ENCODE measurements at places on chromosomes 1 and 21. TPM values are rescaled to one million over a fixed set of nuclear protein-coding genes. Genes with fewer than 3 reads are reported as not detected.

- no peak overlapping the region for H3K4me3 ChIP-seq
- H3K27me3 ChIP-seq: no peaks in the 10 kb centered on the region
- no peaks in the 10 kb centered on the region for H3K4me1 ChIP-seq
- H3K36me3 ChIP-seq: peaks cover 8% of the 10 kb centered on the region
- no peak overlapping the region for H3K27ac ChIP-seq
These were observed 112.3 kb upstream of the HP1BP3 start for GRCh38 chr1:20899154-20899972.

The SLAMF9 gene
- not detected for total RNA-seq

- no peak overlapping the region for H3K4me3 ChIP-seq
- H3K27ac ChIP-seq: no peak overlapping the region
- no peaks in the 10 kb centered on the region for H3K36me3 ChIP-seq
- no peaks in the 10 kb centered on the region for H3K4me1 ChIP-seq
- no peaks in the 10 kb centered on the region for H3K27me3 ChIP-seq
These were observed 20.6 kb downstream of the VWA5B1 start for GRCh38 chr1:20311289-20311688.

DNA sequence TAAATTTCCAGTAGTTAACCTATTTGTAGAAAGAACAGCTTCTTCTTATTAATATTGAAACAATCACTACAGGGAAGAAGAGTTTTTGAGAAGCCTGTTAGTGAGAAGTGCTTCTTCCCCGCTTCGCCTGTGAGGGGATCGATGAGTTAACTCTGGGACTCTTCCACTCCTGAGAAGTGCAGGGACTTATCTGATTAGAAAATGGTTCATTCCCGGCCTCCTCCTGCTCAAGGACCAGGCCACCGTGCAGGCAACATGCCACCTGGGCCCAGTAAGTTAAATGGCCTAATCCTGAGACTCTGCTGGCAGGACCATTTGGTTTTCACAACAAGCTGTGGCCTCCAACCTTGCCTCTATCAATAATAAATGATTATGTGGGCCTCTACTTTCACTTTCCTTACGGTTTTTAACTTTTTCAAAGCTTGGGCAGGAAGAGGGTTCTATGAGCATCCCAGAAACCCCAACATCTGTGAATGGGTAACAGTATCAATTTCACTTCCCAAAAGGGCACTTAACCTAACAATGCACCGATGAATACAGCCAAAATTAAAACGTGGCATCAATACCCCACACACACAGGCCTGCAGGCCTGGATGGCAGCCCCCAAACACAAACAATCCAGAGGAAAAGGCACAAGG lies 33.1 kb downstream of the SIPA1L2 start:
- peaks cover 50% of the 10 kb centered on the region for H3K4me1 ChIP-seq
- no peaks in the 10 kb centered on the region for H3K27me3 ChIP-seq
- DNase-seq: no peak
- no peak overlapping the region for H3K4me3 ChIP-seq
- no peak overlapping the region for H3K27ac ChIP-seq

DNA sequence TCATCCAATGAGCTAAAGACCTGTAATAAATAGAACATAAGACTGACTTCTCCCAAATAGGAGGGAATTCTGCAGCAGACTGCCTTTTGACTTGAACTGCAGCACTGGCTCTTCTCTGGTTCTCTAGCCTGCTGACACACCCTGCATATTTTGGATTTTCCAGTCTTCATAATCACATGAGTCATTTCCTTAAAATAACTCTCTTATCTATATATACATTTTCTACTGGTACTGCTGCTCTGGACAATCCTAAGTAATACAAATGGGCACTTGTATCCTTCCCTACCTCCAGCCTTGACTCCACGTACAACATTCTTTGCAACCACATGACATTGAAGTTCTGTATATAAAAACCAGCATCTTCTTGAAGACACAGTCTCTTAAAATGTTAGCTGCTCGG lies 429.4 kb upstream of the TMPRSS15 start:
- no peaks in the 10 kb centered on the region for H3K27me3 ChIP-seq
- no peak overlapping the region for H3K27ac ChIP-seq
- H3K4me1 ChIP-seq: no peaks in the 10 kb centered on the region
- no peak for DNase-seq

DNA sequence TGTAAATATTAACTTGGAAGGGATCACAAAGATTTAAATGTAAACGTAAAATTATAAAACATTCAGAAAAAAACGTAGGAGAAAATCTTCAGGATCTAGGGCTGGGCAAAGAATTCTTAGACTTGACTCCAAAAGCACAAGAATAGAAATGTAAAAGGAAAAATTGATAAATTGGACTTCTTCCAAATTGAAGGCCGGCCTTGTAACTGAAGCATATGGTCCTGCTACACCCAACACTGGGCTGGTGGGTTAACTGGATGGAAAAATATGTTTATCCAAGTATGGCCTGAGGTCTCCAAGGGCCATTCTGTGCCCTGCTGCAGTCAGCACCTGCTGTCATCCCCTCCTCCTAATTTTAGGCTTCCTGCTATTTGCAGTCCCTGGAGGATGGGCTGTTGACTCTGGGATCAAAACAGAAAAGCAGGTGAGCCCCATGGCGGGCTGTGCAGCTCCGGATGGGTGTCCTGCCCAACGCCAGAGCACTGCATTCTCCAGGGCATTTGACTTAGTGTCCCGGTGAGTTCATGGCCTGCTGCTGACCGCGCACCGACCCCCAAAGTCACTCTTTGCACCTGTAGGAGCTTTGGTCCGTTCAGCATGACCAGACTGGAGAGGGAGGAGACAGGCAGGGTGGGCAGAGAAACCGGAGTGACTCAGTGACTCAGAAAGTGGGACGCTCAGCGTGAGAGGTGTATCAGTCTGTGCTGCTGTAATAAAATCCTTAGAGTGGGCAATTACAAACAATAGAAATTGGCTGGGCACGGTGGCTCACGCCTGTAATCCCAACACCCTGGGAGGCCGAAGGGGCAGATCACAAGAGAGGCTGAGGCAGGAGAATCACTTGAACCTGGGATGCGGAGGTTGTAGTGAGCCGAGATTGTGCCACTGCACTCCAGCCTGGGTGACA lies 6.1 kb upstream of the AIRE start:
- H3K36me3 ChIP-seq: no peaks in the 10 kb centered on the region
- no peaks in the 10 kb centered on the region for H3K4me1 ChIP-seq

DNA sequence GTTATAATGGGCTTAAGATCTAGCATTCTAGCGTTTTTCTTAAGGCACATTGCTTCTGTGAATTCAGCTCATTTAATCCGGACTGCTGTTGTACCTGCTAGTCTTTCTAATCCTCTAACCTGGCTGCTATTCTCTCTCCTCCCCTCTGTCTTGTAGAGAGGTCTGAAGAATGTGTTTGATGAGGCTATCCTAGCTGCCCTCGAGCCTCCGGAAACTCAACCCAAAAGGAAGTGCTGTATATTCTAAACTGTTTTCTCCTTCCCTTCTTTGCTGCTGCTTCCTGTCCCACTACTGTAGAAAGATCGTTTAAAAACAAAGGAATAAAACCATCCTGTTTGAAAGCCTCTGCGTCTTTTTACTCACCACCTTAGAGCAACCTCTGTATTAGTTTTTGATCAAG lies 37.3 kb downstream of the CDC42 start:
- no peak for DNase-seq
- peaks cover 76% of the 10 kb centered on the region for H3K36me3 ChIP-seq
- H3K27me3 ChIP-seq: no peaks in the 10 kb centered on the region
- peaks cover 36% of the 10 kb centered on the region for H3K4me1 ChIP-seq

The DPYD gene
- total RNA-seq: 82.7 TPM

The URB2 gene
- 8.4 TPM for total RNA-seq

GRCh38 chr1:75312620-75313019 lies 178.4 kb downstream of the LHX8 start:
- no peak overlapping the region for H3K4me3 ChIP-seq
- H3K36me3 ChIP-seq: no peaks in the 10 kb centered on the region
- DNase-seq: no peak
- no peaks in the 10 kb centered on the region for H3K4me1 ChIP-seq

The TGFB2 gene
- 19.8 TPM for total RNA-seq

The A3GALT2 gene
- total RNA-seq: not detected

DNA sequence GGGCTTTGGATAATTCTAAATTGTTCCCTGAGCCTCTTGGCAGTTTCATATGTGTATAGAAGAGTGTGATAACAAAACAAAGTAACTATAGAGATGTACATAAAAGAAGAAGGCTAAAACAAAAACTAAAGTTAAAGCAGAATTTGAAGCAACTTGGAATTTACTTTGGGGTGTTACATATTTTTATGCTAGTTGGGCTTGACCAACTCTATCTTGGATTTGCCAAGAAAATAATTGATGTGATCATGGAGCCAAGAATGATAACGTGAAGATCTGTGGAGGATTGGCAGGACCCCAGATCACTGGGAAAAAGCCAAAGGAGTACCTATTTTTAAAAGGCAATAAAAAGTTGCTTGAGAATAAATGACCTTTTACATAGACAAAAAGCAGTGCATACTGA lies 206.9 kb downstream of the LMO4 start:
- H3K27ac ChIP-seq: no peak overlapping the region
- H3K4me3 ChIP-seq: no peak overlapping the region
- no peaks in the 10 kb centered on the region for H3K36me3 ChIP-seq
- H3K27me3 ChIP-seq: no peaks in the 10 kb centered on the region

All from upper lobe of right lung (tissue), 1 donor.